Progenitor cell of endocrine pancreas (in vitro differentiated cells): ENCODE measurements at places on chromosomes 3 and 15. TPM values are rescaled to one million over a fixed set of nuclear protein-coding genes. Genes with fewer than 3 reads are reported as not detected.
A peak's percentile ranks its signal among the peaks of the same experiment; 100 is the strongest.

DNA sequence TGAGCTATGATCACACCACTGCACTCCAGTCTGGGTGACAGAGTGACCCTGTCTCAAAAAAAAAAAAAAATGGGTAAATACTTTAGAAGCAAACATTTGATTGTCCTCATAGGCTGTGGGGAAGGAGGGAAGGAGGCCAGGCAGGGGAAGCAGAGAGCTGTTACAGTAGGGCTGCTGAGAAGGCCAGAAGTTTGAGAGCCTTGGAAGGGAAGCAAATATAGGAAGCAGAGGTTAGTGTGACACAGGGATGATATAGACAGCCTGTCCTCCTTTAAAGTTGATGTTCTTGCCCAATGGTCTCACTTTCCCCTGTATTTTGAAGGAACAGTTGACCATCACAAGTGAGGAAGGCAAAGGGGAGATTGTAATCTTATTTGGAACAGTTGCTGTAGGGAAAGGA is 5.3 kb upstream of the ALPK3 start:
- no peak for DNase-seq
- H3K4me3 ChIP-seq: no peak overlapping the region
- H3K27ac ChIP-seq: no peak overlapping the region
- no peaks in the 10 kb centered on the region for H3K27me3 ChIP-seq

DNA sequence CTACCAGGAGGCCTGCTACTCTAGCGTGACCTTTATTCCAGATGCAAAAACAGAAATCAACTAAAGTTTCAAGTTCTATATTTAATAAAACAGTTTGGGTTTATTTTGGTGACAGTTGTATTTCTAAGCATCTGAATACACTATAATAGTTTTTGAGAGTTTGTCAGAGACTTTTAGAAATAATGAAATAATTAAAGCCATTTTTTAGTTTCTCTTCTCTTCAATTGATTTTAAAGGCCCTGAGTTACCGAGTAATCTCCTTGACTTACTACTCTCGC is 523.4 kb downstream of the CADM2 start:
- H3K4me3 ChIP-seq: no peak overlapping the region
- H3K36me3 ChIP-seq: no peaks in the 10 kb centered on the region
- no peaks in the 10 kb centered on the region for H3K27me3 ChIP-seq
- H3K4me1 ChIP-seq: no peaks in the 10 kb centered on the region

- H3K4me3 ChIP-seq: peak overlapping the region; percentile 35
- DNase-seq: no peak
- peaks cover 26% of the 10 kb centered on the region for H3K4me1 ChIP-seq
- H3K27me3 ChIP-seq: peaks cover 3% of the 10 kb centered on the region
These were observed 22.9 kb downstream of the SHF start for GRCh38 chr15:45164914-45165313.

The CFAP20DC gene
- total RNA-seq: 8.0 and 10.4 TPM in 2 replicates
